ENCODE measurements at places on chromosomes 5 and 9. TPM values are rescaled to one million over a fixed set of nuclear protein-coding genes. Genes with fewer than 3 reads are reported as not detected.
A peak's percentile ranks its signal among the peaks of the same experiment; 100 is the strongest.

DNA sequence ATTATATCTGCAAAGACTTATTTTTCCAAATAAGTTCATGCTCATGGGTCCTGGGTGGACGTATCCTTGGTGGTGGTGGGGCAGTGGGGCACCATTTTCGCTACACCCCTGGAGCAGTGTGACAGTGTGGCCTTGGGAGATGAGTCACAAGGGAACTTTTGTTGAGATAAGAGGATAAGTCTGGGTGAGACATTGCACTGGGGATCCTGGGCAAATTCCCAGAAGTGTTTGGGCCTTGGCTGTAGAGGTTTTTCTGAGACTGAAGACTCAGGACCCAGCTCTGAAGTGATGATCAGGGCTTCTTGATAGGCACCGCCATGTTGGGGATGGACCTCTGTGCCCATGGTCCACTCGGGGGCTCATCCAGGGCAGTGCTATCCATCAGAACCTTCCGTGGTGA lies 149.4 kb downstream of the MACROH2A1 start:
- DNase-seq = no peak

UBLCP1 gene
- polyA plus RNA-seq = 8.8 TPM

PAEP gene
- not detected for polyA plus RNA-seq

IRX2 gene
- not detected for polyA plus RNA-seq

PCDHGA6 gene
- polyA plus RNA-seq = not detected

CDKN2B-AS1 gene
- 0.55 TPM for polyA plus RNA-seq

PCDHB11 gene
- polyA plus RNA-seq = not detected

DNA sequence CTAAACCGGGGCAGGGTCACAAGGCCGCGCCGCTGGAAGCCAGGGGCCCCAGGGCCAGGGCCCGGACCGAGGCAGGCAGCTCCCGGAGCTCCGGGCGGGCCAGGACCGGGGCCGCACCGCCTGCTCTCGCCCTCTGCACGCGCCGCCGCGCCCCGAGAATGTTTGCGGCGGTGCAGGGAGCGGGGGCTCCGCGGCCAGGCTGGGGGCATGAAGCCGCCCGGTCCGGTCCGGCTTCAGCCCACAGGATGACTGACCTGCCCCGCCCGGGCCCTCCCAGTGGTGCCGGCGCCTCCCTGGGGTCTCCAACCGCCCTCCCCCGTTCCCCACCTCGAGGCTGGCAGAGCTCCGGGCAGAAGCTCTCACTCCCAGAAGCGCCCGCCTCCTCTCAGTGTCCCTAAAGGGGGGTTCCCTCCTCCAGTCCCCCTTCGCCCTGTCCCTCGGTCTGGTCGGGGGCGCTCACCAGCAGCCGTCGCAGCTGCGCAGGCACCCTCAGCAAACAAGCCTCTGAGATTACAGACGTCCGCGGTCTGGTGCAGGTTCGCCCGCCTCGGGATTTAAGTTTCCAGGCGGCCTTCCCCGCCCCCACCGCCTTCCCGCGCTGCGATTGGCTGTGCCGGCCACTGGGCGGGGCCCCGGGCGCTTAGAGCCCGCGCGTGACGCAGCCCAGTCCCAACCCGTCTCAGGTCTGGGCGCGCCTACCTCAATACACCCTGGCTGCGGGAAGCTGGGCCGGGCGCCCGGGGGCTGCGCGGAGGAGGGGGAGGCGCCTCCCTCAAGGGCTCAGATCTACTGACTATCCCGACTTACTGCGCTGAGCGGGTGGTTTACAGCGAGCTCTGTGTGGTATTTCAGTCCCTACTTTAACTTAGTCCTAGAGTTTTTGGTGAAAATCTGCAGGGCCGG lies at the start of gene CTSV:
CTSV (minus strand) TSS at position 532 of the 903 bp plus-strand sequence. CDS start 1,099 bp downstream, outside the sequence.
- DNase-seq = peak; percentile 82

DNA sequence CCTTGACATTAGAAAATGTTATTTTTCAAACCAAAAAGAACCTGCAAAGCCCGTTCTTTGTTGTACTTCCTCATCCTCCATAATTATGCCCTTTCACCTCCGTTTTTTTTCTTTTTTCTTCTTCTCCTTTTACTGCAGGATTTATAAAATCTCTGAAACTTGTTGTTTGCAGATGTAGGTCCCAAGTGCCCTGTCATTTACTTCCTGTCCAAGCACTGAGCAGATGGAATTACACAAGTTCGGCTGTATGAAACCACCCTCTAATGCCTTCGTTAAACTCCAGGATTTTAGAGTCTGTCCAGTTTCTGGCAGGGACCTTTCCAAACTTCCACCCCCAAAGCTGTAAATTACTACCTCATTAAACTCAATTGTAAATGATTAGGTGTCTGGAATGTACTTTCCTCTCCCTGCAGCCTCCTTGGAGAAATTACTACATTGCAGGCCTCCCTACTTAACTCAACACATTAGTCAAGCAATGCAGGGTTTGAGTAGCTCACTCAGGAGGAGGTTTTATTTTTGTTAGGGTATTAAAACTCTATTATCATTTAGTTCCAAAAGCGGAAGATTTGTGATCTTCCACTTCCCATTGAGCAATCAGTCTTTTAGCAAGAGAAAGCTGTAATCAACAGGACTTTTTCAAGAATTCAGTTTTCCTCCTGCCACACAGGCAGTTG lies 125.6 kb upstream of the LPAR1 start:
- peak; percentile 66 for DNase-seq

LAMC3 gene
- not detected for polyA plus RNA-seq

C1QTNF2 gene
- polyA plus RNA-seq = not detected

GRCh38 chr5:150490754-150491153 lies 17.2 kb upstream of the NDST1 start:
- no peak for DNase-seq

ADRB2 gene
- 10.8 TPM for polyA plus RNA-seq

ARID3C gene
- polyA plus RNA-seq = not detected

DNA sequence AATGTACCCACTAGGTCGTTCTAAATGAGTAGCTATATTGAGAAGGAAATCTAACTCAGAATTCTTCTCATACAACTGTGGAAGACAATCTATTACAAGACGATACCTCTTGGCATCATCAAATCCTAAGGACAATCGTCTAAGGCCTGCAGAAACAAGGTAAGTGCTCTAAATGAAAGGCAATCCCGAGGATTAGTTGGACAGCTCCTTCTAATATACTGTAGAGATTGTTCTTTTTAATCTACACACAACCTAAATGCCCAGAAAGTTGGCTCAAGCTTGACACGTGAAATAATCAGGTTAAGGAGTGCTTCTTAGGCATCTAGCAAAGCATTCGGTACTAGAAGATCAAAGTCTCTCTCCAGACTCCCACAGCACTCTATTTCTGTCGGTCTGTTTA lies 55.1 kb downstream of the MED27 start:
- no peak for DNase-seq
